NCI-H187 treated with DMSO at 0.1 percent for 48 hours (cell line): ENCODE measurements at places on chromosomes 6 and 20.

DNA sequence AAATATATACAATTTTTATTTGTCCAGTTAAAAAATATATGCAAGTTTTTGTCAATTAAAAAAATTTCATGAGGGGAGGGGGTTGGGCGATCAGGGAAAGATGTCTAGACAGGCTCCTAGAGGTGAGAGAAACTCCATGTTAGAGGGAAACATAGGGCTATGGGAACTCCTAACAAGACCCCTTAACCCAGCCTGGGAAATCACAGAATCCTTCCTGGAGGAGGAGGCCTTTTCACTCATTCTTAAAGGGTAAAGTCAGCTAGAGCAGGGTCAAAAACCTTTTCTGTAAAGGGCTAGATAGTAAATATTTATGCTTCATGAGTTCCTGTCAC is 75.9 kb upstream of the PTPN1 start:
- DNase-seq = no peak

DNA sequence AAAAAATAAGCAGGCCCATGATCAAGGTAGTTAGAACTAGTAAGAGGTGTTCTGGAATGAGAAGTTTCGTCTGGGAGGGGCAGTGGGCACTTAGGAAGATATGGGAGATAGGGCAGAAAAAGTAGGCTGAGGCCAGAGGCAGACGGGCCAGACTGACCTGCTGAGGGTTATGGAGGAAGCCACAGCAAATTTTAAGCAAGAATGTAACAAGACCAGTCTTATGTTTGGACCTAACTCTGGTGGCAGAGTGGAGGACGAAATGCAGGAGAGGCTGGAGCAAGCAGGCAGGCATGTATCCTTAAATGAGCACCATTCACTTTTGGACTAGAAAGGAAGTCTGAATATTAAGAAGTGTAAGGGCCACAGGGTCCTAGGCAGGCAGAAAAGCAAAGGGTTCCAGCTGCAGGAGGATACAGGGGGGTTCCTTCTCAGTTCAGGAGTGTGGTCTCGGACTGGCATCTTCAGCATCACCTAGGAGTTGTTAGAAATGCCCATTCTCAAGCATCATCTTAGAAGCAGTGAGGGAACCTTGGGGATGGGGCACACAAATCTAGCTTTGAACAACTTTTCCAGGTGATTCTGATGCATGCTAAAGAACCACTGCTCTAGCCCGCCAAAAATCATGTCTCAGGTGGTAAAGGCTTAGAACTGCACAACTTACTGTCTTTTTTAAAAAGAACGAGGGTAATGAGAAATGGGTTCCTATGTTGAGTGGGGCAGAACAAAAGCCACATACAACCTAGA is 1.7 kb upstream of the DSTN start:
- no peak for DNase-seq

DNA sequence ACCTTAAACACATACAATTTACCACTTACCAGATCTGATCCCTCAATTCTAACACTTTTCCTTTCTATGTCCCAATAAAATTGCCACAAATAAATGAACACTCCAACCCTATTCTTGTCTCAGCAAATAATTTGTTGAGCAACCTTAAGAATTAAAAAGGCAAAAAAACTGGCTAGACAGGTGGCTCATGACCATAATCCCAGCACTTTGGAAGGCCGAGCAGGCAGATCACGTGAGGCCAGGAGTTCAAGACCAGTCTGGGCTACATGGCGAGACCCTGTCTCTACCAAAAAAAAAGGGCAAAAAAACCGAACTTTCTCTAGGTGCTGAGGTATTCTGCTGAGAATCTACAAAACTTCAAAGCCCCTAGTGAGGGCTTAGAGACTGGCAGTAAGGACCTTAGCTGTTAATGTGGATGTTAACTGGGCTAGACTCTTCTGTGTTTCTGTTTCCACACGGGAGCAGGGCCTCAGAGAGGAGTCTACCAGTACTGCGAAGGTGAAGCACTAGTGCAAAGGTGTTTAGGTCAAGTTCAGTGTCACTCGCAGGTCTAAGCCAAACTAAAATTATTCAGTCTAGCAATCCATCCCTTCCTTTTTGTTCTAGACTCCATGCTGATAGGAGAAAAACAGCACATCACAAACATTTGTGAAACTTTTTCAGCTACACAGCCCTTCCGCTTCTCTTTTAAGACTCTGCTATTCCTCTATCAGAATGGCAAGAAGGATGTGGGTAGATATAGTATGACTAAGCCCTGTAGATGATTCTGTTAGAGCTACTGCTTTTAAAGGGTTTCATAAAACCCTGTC is 2.6 kb downstream of the FASTKD5 start:
- DNase-seq = no peak

- DNase-seq = no peak
Measured at GRCh38 chr20:32819992-32820697, 391 bp downstream of the MAPRE1 start.

DNA sequence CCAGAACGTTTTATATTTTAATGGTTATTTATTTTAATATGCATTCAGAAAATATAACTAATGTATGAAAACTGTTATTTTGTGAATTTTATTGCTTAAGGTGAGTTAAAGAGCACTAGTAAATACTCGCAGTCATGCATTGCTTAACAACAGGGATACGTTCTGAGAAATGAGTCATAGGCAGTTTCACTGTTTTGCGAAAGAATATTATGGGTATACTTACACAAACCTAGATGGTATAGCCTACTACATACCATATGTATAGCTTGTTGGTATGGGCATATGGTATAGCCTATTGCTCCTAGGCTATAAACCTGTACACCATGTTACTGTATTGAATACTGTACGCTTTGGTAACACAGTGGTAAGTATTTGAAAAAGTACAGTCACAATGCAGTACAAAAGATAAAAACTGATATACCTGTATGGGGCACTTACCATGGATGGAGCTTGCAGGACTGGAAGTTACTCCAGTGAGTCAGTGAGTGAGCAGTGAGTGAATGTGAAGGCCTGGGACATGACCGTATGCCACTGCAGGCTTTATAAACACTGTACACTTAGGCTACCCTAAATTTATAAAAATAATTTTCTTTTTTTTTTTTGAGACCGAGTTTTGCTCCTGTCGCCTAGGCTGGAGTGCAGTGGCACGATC is 38.5 kb downstream of the ARFGEF2 start:
- DNase-seq = no peak

DNA sequence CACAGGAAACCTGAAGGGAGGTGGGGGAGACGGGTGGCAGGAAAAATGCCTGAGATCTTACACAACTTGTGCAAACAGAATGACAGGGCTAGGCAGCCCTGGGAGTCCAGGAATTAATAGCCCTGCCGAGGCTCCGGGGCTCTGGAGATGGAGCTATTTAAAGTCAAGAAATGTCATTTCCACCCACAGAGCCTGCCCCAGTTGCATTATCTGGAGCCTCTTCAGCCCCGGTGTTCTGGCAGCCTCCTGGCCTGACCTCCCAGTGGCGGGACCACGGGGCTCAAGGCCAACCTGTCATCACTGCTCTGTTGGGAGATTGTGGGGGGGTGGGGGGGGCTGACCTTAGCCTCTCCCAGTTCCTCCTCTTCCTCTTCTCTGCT is 28.5 kb upstream of the SCUBE3 start:
- DNase-seq = no peak

GRCh38 chr6:141482796-141483597 is 649.7 kb upstream of the GJE1 start:
- no peak for DNase-seq

DNA sequence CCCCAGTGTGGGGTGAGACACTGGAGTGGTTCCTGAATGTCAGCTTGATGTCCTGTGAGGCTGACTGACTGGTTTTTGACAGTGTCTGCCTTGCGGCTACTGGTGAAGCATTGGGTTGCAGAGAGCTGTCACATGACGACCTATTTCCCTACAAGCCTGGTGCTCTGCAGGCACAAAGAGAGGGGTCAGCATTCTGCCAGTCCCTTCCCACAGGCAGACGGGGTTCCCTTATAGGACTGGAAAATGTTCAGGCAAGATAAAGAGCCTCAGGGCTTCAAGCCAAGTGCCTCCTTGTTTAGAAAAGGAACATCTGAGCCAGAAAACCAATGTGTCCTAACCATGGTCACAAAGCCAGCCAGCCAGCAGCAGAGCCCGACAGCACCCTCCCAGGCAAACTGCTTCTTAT is 11.0 kb downstream of the LY86 start:
- no peak for DNase-seq

- no peak for DNase-seq
Measured at GRCh38 chr6:79863566-79863965, 83.8 kb downstream of the ELOVL4 start.

GRCh38 chr6:116557893-116558292 is 4.3 kb downstream of the CALHM4 start:
- DNase-seq = no peak

DNA sequence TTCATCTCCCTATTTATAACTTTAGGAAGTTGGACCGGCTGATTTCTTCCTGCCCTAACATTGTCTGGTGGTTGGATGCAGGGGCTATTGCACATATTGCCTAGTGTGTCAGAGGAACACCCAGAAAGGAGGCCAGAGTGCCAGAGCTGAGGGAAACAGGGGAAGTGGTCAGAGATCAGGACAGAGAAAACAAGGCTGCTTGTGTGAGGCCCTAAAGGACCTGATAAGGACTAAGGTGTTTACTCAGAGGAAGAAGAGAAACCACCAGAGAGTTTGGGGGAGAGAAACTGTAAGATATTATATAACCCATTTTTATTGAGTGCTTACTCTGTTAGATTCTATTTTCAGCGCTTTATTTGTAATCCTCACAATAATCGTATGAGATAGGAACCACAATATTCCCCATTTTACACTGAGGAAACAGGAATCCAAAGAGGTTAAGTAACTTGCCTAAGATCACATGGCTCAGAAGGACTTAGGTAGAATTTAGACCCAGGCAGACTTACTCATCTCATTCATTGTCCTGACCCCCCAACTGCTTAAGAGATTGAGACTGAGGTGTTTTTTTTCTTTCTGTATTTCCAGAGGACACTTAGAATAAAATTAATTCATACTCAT is 54.0 kb upstream of the REV3L start:
- no peak for DNase-seq

- DNase-seq = no peak
Measured at GRCh38 chr6:18260448-18261106, 3.8 kb downstream of the DEK start.

- DNase-seq = no peak
Measured at GRCh38 chr6:157034436-157035230, 257.5 kb downstream of the ARID1B start.

DNA sequence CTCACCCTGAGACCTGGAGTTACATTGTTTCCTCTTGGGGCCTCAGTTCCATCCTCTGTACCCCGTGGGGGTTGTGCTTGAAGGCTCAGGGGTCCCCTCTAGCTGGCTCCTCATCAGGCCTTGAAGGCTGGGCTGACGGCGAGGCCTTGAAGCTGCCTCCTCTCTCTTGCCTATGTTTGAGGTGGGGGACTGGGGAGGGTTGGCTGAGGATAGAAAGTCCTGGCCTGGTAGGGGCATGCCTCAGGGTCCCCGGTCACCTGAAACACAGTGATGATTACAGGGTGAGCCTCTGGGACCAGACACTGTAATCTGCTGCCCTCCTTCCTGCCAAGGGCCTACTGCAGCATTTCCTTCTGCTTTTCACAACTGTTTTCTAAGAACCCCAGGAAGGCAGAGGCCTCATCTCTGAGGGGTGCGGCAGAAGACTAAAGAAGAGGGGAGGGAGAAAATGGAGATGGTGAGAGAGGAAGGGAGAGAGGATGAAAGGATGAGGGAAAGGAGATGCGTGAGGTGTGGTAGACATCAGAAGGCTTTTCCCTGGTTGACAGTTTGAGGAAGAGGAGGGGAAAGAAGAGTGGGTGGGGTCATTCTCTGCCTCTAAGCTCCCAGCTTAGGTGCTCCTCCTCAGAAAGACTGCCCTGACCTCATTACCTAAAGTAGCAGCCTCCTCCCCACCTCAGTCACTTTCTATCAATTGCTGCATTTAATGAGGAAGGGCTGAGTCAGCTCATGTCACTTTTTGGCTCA is 29.7 kb downstream of the VEGFA start:
- no peak for DNase-seq

DNA sequence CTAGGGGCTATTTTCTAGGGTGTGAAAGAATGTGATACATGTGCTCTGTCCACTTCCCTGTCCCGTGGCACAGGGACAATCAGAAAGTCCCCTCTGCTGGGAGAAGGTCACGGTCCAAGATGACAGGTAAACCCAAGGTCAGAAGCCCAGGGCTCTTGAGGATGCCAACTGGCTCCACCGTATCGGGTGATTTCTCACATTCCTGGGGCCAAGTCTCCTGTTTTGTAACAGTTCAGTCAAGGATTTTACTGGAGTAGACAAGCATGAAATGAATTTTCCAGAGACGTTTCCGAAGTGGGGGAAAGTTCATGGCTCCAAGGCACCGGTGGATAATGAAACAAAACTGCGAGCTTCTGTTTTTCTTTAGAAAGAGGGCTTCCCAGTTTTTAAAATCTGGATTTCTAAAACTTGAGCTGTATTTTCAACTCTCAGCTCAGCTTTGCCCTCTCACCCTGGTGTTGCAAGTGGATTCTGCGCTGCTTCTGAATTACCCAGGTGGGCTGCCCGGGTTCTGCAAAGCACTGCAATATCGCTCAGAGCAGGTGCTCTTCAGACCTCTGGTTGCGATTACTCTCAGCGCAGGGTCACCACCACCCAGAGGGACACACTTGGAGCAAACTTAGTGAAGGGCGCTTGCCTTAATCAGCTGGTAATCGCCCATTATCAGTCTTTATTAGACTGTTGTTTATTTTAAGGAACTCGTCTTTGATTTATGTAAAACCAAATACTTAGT is 64.4 kb upstream of the TMEM170B start:
- DNase-seq = no peak

DNA sequence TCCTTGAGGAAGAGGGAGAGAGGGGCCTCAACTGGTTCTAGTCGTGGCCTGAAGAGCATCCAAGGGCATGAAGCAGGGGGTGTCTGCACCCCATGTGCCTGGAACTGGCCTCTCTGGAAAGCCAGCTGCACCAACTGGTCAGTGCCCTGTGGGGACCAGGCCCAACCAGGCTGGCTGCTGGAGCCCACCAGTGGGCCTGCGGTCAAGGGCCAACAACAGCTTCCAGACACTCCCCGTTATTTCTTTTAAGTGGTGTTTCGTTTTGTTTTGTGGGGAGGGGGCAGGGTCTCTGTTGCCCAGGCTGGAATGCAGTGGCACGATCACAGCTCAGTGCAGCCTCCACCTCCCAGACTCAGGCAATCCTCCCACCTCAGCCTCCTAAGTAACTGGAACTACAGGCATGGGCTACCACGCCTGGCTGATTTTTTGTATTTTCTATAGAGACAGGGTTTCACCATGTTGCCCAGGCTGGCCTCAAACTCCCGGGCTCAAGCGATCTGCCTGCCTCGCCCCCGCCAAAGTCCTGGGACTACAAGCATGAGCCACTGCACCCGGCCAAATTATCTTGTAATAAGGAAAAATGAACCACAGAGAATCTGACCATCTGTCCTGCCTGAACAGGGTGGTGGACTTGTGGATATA is 11.9 kb upstream of the C20orf144 start:
- no peak for DNase-seq

GRCh38 chr6:42781546-42781795 is 381 bp upstream of the BICRAL start:
- no peak for DNase-seq

GRCh38 chr20:5065879-5066383 is 53.8 kb downstream of the PCNA start:
- no peak for DNase-seq

- no peak for DNase-seq
Measured at GRCh38 chr6:122075084-122075838, 324.2 kb upstream of the HSF2 start.
